ENCODE measurements at places on chromosomes 3 and 15.

DNA sequence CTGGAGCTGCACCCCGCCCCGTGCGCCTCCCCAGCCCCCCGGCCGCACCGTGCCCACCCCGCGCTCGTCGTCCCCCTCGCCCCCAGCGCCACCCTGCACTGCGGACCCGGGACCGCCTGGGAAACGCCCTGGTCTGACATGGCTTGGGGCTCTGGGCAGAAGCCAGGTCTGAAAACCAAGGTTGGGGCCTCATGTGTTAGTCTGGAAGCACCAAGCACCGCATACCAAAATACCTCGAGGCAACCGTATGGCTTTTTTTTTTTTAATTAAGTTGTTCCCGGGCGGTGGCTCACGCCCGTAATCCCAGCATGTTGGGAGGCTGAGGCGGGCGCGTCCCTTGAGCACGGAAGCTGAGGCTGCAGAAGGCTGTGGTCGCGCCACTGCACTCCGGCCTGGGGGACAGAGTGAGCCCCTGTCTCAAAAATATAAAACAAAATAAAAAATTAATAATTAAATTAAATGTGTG is 91.5 kb upstream of the CHD2 start:
- DNase-seq, result no peak

DNA sequence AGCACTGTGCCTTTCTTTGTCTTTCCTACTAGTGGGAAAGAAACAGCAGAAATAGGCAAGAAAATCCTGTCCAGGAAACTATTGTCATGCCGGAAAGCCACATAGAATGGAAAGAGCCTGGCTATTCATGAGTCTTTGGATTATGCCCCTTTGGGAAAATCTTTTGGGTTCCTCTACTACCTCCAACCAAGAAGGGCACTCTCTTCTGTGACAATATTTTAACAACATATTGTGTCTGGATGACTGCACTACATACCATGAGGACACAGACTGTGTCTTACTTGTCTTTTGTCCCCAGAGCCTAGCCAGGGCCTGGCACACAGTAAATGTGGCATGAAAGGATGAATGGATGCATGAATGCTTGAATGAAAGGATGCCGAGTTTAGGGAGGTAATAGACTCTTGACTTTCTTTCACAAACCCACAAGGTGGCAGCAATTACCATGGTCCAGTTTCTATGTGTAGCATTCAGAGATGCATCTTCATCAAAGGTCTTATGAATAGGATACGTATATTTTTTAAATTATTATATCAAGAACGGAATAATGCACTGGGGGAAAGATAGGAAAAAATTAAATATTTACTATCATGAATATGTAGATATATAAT is 30.3 kb downstream of the ARL14 start:
- peak; percentile 71 for DNase-seq

GRCh38 chr3:106338582-106339214 is 469.9 kb upstream of the CBLB start:
- no peak for DNase-seq

DNA sequence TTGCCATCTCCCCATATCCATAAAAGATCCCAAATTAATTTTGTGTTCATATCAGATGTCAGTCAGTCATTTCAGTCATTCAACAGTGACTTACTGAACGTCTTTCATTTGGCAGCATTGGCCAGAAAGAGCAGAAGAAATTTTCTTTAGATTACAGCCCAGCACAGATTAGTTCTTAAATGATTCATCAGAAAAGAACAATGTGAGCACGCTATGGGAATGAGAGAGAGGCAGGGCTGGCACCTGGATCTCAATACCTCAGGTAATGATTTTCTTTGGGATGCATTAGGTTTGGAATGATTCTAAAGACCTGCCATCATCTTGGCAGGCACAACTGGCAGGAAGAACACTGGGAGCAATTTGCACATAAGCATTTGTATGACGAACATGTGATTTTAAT is 41.6 kb downstream of the FBN1 start:
- DNase-seq, result no peak

GRCh38 chr15:83107841-83108181 is 366 bp downstream of the TM6SF1 start:
- DNase-seq, result no peak

GRCh38 chr3:35639254-35640186 is at the start of gene ARPP21:
ARPP21 (plus strand) TSS chr3:35639525; CDS start chr3:35681752, 42,227 bp downstream.
- DNase-seq, result no peak

DNA sequence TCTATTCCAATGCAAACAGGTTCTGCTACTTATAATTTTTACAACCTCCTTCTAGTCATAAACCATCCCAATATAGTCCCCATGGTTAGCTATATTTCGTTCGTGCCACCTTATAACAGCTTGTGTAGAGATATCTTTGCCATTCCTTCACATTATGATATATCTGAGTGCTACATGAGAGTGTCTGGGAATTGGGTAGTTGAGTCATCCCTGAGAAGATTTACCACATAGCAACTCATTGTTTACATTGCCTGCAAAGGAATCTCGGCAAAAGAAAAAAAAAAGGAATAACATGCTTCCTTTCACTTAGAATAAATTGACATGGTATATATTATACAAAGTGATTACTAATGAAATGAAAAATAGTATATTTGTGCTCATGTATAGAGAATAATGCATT is 86.0 kb upstream of the VGLL3 start:
- DNase-seq, result no peak

GRCh38 chr3:119073258-119074001 is 38.8 kb upstream of the IGSF11 start:
- no peak for DNase-seq

DNA sequence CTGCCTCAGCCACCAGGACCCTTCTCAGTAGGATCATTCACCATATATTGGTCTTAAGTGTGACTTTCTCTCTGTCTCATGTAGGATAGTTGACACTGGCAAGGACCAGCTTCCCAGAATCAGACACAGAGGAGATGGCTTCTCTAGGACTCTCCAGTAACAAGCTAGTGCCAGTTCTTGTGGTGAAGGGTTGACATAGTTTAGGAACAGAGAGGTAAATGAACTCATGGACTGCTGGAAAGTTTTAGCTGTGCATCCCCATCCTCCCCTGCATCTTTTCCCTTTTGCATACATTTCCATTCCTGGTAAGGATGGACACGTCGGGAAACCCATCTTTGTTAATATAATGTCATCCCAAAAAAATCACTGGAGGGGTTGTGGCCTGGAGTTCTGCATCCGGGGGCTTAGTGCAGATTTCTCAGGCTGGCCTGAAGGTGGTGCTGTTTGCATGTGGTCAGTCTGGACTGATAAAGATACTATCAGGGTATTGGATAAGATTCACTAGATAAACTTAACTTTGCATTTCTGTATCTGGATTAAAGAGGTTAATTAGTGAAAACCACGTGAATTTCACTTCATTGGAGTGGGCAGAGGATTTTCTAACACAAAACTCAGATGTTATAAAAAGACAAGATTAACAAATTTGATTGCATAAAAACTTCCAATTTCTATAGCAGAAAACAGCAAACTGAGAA is 110.8 kb downstream of the TBC1D2B start:
- DNase-seq, result peak; percentile 21

- no peak for DNase-seq
These were observed 89.8 kb upstream of the IGSF10 start for GRCh38 chr3:151550642-151551041.

GRCh38 chr15:58066042-58066867 is 744 bp upstream of the ALDH1A2 start:
- no peak for DNase-seq

GRCh38 chr3:59381282-59381681 is 331.5 kb upstream of the CFAP20DC start:
- DNase-seq, result no peak

DNA sequence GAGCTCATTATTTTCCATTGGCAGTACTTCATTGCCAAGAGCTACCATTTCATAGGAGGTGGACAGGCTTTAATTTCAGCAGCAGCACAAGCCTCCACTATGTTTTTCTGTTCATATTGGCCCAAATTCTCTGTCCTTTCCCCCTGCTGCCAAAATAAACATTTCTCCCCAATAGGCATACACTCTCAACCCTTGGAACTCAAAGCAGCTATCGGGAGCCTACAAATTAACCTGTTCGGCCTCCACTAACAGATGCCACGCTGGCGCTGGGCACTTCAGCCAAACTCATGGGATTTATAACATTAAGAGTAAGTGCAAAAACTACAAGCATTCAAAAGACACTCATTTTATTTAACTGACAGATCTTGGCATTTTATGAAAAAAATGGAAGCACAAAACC is 95.7 kb downstream of the NSUN3 start:
- DNase-seq, result no peak

DNA sequence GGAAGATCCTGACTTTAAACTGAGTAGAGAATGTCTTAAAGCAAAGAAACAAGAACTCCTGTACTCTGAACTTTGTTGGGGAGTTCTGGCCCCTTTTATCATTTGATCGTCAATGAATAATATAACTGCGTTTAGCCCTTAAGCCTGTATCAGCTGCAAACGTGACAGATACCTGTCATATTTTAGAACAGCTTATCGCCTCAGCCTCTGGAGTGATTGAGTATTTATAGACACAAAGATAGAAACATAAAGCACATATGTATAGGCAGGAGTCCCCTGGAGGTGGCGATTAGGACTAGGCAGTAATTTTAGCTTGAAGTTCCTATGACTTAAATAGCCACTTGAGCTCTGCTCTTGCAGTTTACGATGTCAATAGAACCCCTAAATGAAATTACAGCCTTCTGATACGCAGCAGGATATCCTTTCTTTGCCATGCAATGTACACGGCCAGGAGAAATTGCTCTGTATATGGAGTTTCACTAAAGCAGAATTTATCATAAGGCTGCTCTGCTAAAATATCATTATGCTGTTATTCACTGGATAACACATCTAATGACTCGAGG is 321.8 kb downstream of the TIGIT start:
- no peak for DNase-seq

DNA sequence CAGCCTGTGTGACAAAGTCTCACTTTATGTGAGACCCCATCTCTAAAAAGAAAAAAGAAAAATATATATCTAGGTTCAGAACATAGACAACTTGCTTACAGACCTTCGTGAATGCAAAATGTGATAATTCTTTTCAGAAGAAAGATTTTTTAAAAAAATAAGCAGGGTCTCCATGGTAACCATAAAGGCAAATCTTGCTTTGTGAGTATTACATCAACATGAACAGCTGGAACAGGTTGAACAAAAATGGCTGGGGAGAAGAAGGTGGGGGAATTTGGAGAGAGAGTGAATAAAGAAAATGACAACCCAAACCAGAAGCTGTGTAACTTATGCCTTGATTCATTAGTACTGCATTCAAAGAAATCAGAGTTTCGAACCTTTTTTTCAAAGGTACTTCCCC is 125.2 kb upstream of the RAP2B start:
- no peak for DNase-seq

GRCh38 chr3:135807879-135808278 is 157.6 kb upstream of the PPP2R3A start:
- no peak for DNase-seq

- no peak for DNase-seq
These were observed 425.3 kb upstream of the PROK2 start for GRCh38 chr3:72210261-72210660.

DNA sequence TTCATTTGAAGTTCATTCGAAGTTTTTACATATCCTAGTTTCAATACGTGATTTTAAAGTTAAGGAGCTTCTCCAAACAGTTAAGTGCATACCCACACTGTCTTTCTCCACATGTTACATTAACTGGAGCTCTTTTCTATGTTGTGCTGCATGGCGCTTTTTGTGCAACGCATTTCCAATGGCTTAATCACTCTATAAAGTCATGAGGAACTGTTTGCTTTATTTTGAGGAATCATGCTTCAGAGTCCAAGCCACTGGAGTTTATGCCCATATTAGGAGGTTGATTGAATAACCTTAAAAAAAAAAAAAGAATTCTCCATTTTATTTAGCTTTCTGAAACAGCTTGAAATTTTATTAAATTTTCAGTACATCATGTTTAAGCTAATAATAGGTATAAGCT is 109.4 kb upstream of the MBNL1 start:
- no peak for DNase-seq

DNA sequence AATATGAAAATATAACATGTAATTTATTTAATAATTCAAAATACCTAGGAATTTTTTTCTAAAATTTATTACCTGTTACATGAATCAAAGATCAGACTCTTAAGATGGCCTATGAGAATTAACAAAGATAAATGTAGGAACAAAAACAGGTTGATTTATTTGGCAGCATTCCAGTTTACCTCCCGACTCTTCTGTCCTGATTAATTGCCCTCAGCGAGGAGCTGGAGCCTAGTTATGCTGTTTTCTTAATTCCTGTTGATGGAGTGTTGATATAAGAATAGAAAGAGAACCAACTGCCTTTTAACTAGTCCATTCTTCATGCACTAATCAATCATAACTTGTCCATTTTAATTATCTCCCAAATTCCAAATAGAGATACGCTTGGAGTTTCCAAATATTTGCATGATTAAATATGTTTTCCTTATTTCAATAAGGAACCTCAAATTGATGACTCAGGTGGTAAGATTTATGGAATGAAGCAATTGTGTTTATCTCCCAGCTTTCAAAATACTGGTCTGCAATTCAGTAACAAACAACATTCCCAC is 10.6 kb upstream of the CPB1 start:
- DNase-seq, result no peak

- no peak for DNase-seq
These were observed 221.8 kb upstream of the TGFBR2 start for GRCh38 chr3:30384546-30385072.

- DNase-seq, result no peak
These were observed 36.4 kb upstream of the PARL start for GRCh38 chr3:183921096-183921495.

DNA sequence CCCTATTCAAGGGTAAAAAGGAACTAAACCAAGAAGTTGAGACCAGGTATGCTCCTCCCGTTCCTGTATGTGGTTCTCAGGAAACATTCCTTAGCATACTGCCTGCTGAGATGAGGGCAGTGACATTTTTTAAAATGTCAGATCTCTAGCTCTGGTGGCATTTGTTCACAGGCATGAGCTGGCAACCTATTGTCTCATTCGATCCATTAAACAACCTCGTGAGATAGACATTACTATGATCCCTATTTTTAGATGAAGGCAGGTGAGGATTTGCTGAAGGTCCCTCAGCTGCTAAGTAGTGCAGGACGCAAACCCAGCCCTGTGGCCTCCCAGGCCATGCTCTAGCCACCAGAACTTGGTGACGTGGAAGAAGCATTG is 74.9 kb downstream of the SIDT1 start:
- no peak for DNase-seq

DNA sequence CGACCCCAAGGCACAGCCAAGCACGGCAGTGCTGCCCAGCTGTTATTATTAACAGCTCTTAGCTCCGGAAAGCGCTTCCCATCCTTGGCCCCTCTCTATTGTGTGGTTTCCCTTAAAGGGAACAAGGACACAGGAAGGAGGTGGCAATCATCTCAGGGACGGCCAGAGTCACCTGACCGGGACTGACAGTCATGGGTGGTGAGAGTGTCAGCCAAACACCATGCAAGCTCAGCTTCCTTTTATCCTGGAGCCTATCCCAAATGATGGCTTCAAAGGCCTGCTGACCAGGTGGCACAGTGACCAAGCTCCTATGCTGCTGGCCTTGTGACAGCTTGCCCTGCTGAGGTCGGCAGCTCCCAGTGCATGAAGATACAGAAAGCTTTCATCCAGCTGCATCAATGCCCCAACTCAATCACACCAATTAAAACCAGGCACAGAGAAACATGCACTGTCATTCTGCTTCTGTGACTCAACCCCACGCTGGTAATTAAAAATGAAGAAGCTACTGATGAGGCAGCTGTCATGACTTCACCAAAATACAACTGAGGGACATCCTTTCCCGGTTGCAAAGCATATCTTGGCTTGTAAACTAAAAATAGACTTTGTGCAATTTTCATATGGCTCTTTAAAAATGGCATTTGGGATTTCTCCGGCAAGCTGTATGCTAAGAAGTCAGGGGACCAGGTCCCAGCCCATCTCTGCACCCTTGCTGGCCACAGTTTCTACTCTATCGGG is 34.0 kb downstream of the PCSK6 start:
- DNase-seq, result no peak

GRCh38 chr15:36977659-36978058 is 122.7 kb downstream of the MEIS2 start:
- no peak for DNase-seq

All from NCI-H1694 (cell line).